ENCODE measurements at places on chromosomes 16 and 17.

DNA sequence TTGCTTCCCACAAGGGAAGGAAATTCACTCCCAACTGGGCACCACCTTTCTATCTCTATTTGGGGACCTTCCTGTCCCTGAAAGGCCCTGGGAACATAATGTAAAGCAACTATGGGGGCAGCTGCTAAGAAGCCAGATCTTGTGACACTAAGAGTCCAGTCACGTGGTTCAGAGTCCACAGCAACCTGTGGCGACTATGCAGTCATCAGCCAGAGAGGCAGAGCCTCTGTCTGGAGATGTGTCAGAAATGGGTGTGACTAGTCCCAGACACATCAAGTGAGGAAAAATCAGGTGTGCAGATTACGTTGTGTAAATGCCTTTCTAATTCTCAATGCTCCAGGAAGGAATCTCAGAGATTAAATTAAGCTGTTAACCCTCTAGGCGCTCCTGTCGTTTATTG is 26.6 kb upstream of the SKAP1 start:
- DNase-seq = no peak

- DNase-seq = no peak
These were observed 37.3 kb downstream of the PIEZO1 start for GRCh38 chr16:88747588-88748301.

- DNase-seq = no peak
These were observed 18.1 kb downstream of the SLC13A5 start for GRCh38 chr17:6695051-6695450.

DNA sequence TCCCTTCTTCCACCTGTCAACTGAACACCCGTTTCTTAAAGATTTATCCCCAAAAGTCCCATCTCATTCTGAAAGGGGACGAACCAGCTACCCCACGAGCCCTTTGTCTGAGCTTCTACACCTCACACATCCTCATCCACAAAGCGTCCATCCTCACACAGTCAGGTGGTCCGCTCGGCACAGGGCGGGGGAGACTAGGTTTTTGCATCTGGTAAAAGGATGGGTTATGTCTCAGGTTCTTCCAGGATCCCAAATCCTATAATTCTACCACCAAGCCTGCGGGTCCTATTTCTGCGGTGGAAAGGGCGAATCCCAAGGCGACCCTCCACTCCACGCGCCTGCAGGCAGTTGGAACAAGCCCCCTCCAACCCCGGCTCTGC is 458 bp downstream of the GFOD2 start:
- no peak for DNase-seq

GRCh38 chr16:29804020-29804419 is 2.3 kb upstream of the MAZ start:
- no peak for DNase-seq

GRCh38 chr17:48546924-48547807 is 2.3 kb upstream of the HOXB2 start:
- no peak for DNase-seq

GRCh38 chr16:88539261-88539651 is 30.9 kb upstream of the ZC3H18 start:
- DNase-seq = no peak

DNA sequence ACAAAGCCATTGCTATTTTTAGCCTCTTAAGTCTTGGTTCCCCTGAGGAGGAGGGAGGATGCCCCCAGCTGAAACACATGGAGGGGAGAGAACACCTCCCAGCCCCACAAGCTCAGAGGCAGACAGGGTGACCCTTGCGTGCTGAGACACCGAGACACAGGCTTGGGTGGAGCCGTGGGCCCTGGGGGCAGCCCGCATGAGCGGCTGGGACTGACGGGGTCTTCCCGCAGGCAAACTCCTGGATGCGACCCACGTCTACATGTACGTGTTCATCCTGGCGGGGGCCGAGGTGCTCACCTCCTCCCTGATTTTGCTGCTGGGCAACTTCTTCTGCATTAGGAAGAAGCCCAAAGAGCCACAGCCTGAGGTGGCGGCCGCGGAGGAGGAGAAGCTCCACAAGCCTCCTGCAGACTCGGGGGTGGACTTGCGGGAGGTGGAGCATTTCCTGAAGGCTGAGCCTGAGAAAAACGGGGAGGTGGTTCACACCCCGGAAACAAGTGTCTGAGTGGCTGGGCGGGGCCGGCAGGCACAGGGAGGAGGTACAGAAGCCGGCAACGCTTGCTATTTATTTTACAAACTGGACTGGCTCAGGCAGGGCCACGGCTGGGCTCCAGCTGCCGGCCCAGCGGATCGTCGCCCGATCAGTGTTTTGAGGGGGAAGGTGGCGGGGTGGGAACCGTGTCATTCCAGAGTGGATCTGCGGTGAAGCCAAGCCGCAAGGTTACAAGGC is 9.8 kb downstream of the SLC16A3 start:
- DNase-seq = no peak

GRCh38 chr16:50685462-50686063 is 4.5 kb upstream of the SNX20 start:
- DNase-seq = no peak

DNA sequence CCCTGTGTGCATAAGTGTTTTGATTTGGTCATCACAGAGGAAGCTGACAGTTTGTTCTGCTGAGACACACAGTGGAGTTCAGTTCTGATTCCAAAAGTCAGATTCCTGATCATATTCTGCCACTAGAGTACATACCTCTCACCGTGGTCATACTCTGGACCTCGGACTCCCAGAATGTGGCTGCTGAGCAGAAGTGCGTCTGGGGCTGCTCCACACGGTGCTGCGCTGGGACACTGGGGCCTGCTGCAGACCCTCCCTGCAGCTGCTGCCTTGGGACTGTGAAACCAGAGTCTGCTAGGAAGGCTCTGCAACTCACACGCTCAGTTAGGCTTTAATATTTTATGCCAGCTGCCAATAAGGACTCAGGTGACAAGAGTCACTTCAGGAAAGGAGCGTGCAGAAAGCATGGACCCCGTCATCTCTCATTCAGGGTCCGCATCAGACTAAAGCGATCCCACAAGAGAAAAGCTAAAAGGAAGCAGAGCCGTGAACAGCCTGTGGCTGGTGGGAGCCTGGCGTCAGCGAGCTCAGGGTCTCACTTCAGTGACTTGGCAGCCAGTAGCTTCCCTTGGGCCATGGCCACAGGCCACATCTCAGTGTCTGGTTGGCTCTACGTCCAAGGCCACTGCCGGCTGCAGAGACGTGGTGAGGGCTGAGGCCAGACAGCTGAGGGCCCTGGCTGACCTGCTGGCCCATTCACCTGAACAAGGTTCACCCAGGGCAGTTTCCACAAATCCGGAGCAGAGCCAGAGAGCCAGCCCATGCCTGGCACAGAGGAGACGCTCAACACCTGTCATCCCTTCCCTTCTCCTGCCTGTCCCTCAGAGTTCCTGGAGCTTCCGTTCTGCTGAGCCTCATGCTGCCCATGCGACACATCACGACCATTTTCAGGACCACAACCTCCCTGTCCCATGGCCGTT is 24.7 kb upstream of the KIFC3 start:
- no peak for DNase-seq

DNA sequence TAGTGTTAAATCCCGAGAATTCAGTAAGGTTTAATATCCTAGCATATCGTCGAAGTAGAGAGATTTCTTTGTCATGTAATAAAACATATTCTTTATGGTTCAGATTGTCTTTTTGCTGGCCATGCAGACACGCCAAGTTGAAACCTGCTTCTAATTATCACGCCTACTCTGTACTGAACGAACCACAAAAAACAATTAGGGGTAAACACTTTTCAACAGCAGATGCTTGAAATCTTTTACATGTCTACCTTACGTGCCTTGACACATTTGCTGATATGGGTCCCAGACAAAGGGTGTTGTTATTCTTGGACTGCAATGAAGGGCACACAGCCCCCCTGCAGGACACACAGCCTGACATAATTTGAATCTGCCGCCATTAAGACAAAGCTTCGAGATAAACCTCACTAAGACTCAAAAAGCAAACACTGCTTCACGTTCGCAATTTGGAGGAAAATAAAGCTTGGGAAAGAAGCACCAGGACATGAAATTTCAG is 13.3 kb downstream of the WIPI1 start:
- DNase-seq = no peak

- no peak for DNase-seq
These were observed 13.5 kb downstream of the PSMD7 start for GRCh38 chr16:74309789-74310781.

- no peak for DNase-seq
These were observed 102.0 kb upstream of the ADAMTS18 start for GRCh38 chr16:77536809-77537208.

DNA sequence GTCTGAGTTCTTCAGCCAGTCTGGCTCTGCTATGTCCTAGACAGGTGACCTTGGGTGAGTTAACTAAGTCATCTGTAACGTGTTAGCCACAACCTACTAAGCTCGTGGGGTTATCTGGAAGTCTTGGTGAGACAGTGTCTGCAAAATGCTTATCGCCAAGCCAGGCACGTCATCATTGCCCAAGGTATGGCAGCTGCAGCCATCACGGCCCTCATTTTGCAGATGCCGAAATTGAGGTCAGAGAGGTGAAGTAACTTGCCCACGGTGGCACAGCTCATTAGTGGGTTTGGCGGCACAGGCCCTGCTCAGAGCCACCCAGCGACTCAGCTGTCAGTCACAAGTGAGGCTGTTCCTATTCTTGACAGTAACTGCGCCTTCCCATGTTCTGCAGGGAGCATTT is 79.8 kb downstream of the CMIP start:
- DNase-seq = no peak

GRCh38 chr17:39484178-39484577 is 22.9 kb downstream of the CDK12 start:
- no peak for DNase-seq

GRCh38 chr16:21526923-21527807 is 72.2 kb upstream of the METTL9 start:
- DNase-seq = no peak

DNA sequence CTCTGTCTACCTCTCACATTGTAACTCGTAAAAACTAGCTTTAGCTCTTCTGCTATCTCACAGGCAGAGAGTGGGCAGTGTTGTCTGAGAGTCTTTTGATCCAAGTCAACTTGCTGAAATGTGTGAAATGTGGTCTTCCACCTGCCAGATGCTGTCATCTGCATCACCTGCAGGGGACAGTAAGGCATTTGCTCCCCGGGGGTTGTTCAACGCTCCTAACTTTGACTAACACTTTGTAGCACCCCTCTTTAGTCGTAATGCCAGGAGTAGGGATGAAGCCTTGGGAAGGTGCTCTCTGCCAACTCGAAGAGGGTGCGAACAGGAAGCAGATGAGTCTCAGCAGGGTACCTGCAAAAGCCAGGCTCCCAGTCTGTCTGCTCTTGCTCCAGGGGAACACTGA is 36.1 kb downstream of the SNX11 start:
- DNase-seq = no peak

DNA sequence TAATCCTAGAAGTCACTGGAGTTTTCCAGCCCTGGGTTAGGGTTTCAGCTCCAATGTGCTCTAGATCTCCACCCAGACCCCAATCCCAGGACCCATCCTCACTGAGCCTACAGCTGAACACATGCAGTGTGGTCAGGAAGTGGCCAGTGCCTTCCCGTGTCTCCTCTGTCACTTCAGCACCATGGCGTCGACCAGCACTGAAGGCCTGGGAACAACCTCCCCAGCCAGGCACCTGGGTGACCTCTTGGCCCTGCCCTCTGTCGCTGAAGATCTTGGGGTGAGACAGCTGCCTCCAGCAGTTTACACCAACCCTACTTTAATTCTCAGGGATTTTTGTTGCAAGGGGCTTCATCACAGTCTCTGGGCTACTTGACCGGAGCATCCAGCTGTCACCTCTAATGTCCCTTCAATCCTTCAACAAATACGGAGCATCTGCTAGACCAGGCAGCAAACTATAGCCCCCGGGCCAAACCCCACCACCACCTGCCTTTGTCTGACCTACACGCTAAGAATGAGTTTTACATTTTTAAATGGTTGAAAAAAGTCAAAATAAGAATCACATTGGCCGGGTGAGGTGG is 18.0 kb upstream of the GSG1L start:
- no peak for DNase-seq

- no peak for DNase-seq
These were observed 82.9 kb upstream of the GPRC5B start for GRCh38 chr16:19967561-19967960.

DNA sequence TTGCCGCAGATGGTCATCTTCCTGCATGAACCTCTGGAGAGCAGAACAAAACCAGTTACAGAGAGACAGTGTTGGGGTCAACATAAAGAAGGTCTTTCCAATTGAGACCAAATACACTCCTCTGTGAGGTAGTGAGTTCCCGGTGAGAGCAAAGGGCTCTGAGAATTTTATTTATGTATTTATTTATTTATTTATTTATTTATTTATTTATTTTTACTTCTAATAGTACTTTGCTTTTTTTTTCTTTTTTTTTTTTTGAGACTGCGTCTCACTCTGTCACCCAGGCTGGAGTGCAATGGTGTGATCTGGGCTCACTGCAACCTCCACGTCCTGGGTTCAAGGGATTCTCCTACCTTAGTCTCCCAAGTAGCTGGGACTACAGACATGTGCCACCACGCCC is 12.1 kb upstream of the COTL1 start:
- no peak for DNase-seq

DNA sequence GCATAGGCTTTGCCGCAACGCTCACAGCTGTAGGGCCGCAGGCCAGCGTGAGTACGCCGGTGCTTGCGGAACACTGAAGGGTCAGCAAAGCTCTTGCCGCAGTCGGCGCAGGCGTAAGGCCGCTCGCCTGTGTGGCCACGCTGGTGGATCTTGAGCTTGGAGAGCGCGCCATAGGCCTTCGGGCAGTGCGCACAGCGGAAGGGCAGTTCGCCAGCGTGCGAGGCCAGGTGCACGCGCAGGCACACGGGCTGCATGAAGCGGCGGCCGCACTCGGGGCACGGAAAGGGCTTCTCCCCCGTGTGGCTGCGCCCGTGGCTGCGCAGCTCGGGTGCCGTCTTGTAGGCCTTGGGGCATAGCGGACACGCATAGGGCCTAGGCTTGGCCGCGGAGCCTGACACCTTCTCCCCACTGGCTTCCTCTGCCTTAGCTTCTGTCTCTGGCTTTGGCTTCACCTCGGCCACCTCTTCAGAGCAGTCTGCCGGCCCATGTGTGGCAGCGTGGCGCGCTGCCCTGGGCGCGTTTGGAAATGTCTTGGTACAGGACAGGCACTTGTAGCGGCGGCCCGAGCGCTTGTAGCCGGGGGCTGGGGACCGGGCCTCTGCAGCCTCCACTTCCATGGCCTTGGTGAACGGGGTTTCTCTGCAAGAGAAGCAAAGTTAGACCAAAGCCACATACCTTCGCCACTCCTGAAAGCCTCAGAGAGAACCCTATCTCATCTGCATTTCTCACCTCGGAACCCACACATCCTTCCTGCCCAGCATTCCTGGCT is 10.0 kb downstream of the ZNF668 start:
- no peak for DNase-seq

- no peak for DNase-seq
These were observed 15.9 kb downstream of the CHAD start for GRCh38 chr17:50452630-50453300.

GRCh38 chr16:72794319-72794718 is 253.6 kb downstream of the ZFHX3 start:
- no peak for DNase-seq

GRCh38 chr17:42783791-42784138 is 3.4 kb downstream of the WNK4 start:
- DNase-seq = no peak

All from GOT3 (cell line).